Activated CD8-positive, alpha-beta memory T cell treated with anti-CD3 and anti-CD28 coated beads for 4 hours (primary cell): ENCODE measurements at places on chromosomes 13 and 19.
A peak's percentile ranks its signal among the peaks of the same experiment; 100 is the strongest.

DNA sequence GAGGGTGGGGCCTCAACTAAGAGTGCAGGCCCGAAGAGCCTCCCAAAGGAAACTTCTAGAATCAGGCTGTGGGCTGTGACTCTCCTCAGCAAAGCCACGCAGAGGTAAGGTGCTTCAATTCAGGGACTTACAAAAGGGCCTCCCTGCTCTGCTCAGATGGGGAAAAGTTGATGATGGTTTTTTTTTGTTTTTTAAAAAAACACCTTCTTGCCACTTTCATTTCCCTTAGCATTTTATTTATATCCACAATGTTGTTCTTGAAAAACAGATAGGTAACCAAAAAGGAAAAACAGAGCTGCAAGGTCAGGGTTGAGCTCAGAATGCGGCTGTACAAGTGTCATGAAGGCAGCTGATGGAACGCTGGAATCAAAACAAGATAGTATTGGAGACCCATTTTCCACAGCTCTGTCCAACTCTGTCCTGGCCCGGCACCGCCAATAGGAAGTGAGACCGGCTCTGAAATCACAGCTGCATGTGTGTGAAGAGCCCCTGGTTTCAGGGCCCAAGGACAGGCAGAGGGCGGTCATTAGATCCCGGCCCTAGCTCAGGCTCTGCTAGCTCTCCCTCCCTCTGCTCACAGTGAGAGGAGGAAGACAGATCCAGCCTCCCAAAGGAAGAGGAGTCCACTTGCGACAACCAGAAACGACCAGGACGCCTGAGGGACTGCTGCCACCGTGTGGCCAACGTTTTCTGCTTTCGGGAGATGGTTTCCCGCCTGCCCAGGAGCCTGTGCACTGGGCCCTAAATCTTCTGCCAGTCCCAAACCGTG is 58.3 kb downstream of the KLF2 start:
- DNase-seq: peak; percentile 62

GRCh38 chr19:47680858-47681332 is 32.3 kb upstream of the EHD2 start:
- no peak for DNase-seq

DNA sequence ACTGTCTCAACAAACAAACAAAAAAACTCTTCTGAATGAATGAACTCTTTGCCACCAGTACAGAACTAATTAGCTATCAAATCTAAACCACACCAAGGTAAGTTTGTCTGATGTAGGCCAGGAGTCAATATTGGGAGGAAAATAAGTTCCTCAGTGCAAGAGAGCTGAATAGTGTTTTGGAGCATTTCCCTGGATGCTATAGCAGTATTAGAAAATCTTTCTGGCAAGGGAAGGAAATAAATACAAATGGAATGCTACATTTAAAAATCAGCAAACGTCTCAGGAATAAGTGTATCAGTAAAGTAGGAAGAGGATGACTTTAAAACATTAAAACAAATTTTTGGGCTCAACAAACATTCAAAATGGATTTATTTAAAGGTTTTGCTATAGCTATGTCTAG is 81.3 kb upstream of the TMTC4 start:
- DNase-seq: no peak

DNA sequence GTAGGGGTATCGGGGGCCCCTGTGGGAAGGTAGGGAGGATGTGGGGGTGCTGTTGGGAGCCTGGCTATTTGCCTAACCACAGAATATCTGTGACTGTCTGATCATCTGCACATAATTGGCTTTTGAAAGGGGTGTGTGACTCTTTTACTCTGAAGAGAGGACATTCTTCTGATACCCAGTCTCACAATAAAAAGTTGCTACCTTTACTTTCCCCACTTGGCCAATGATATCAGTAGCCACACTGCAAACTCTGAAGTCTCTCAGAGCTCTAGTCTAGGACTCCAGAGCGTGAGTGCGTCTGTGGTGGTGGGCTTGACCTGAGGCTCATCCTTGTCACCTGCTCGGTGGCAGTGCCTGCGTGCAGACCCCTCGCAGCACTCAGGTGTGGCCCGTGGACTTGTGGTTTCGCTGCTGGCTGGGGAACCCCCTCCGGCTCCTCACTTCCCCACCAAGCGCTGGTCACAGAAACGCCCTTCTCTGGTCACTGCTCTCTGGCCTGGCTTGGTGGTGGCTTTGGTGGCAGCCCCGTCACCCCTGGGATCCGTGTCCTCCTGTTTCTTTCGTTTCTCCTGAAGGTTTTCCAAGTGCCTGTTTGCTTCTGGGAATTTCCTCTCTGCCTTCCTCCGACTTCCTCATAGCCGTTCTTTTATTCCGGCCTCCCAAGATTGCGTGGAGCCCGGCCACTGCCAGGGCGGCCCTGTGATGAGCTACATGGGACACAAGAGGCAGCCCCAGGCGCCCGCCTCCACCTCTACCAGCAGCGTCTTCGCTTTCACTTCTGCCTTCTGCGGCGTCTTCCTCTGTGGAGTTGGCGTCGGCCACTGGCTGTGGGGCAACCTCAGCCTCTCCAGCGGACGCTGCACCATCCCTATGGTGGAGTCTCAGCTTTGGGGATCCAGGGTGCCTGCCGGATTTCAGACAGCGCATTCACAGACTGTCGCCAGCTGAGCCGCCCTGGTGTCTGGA is 78.0 kb downstream of the ATP11A start:
- no peak for DNase-seq

GRCh38 chr19:40691421-40692211 is 1.2 kb upstream of the NUMBL start:
- DNase-seq: no peak

DNA sequence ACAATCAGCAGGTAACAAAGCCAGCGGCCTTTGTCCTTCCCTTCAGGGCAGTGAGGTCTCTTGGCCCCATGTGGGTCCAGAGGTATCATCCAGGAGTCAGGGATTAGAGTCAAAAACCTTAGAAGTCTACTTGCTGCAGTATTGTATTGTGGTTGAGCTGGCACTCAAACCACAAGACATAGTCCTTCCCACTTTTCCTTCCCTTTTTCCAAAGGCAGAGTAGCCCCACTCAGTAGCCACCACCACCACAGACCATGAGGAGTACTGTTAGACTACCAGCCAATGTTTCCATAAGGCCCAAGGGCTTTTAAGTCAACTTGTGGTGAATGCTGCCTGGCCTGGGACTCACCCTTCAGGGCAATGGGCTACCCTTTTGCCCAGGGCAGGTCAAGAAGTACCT is 27.1 kb upstream of the CCNA1 start:
- no peak for DNase-seq

- DNase-seq: no peak
Measured at GRCh38 chr13:35848336-35849255, 282.6 kb downstream of the DCLK1 start.

DNA sequence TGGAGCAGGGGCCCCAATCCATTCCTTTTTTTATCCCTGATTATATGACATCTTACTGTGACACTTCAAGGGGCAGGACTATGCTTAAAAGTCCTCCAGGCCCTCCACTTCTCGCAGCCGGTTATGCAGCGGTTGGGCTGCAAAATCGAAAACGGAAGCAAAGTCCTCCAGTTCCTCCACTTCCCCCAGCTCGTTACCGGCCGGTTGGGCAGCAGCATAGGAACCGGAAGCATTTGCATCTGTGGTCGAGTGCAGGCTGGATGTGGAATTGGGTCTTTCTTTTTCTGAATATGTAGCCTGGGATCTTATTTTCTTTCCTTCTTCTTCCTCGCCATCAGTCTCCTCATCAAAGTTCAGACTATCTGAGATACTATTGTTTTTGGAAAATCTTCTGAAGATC is 46.1 kb downstream of the OXGR1 start:
- no peak for DNase-seq

GRCh38 chr19:40662925-40663694 is 27.3 kb downstream of the NUMBL start:
- peak; percentile 82 for DNase-seq

- no peak for DNase-seq
Measured at GRCh38 chr19:14459703-14460102, 15.5 kb downstream of the PTGER1 start.
